HCEC 1CT (cell line): ENCODE measurements at places on chromosomes 7 and 10.
A peak's percentile ranks its signal among the peaks of the same experiment; 100 is the strongest.

DNA sequence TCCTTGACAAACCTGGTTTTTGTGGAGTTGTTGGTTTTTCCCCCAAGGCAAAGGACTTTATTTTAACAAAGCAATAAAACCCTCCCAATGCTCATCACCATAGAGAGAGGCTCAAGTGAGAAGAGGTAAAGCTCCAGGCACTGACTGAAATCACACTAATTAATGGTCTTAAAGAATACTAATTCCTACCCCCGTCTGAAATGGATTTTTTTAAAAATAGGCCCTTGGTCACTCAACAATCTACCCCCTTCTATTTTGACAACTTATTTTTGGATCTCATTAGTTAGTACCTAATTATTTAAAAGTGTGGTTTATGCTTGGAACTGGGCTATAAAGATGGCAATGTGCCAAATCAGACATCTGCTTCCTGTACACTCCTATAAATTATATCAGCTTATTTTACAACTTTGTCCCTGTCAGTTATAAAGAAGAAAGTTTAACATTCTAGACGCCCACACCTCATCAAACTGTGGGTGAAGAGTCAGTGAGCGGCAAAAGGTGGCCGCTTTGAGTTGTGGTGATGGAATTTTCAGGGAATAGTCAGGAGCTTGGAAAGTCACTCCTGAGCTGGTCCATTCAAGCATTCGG, 10.6 kb downstream of the GLI3 start:
- DNase-seq: no peak

DNA sequence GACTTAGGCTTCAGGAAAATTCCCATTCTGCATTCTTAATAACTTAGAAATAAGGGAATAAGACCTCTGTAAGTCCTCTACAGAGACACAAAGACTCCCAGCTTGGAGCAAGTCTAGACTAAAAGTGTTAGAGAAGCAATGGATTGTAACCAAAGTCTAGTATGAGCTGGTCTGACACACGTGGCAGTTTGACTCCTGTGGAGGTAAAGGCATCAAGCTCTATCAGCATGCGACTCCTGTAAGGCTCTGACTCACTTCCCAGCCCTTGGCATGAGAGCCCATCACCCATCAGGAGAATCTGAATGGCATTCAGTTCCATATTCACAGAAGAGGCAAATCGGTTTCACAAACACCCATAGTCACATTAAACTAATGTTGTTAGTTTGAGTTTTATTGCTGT, 4.4 kb upstream of the VSTM4 start:
- no peak for DNase-seq

DNA sequence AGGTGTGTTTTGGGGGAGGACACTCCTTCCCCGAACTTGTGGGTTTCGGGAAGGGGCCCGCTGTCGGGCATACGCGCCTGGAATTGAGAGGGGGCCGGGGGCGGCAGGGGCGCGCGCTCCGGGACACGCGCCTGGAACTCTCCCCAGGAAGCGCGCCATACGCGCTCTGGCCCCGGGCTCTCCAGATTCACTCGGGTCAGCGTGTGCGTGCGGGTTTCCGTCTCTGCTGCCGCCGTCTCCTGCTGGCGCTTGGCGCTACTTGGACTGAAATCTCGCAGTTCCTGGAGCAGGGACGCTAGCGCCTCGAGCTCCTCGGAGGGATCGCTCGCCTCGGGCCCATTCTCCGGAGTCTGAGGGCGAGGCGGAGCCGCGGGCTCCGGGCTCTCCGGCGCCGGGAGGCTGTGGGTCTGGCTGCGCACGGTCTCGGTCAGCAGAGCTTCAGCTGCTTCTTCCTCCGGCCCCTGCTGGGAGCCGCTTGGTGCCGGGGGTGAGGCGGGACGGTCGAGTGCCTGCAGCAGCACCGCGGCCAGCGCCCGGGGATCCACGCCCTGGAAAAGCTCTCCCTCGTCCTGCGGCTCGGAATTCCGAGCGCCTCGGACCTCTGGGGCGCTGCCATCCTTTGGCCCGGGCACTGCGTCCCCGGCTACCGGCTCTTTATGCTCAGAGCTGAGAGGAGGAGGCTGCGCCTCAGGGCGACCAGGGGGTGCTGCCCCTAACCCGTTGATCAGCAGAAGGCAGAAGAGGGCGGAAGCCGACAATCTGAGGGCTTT, 1.1 kb downstream of the VGF start:
- DNase-seq: peak; percentile 39

DNA sequence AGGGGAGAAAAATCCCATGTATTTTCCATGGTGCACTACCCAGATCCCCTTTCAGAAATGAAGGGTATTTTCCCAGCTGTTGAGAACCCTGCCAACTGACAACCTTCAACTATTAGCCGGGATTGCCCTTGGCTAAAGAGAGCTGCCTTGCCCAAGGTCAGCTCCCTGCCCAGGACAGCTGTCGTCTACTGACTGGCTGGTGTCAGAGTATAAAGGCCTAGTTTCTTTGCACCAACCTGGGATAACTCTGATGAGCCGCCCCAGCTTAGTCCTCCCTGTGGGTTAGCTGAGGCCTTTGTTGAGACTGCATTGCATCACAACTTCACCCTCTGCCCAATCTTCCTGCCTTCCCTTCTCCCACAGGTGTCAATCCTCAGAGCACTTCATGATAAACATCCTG, 147.2 kb upstream of the RHEB start:
- no peak for DNase-seq
